Fibroblast of lung (primary cell): ENCODE measurements at places on chromosomes 3 and 15.

DNA sequence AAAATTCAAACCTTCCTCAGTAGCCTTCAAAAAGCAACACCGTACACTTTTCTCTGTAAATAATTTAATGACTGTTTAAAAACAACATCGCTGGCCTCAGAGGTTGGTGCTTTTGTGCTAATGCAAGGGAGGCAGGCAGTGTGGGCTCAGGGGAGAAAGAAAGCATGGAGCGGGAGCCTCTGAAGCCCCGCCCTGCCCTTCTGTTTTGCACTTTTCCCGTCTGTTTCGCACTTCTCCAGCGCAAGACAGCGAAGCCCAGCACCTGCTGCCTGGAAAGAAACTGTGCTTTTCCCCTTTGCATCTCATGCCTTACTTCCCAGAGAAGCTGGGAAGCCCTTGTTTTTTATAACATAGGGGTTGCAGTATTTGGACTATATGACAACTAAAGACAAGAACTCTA lies 23.1 kb downstream of the TRPM1 start:
- no peak for DNase-seq

DNA sequence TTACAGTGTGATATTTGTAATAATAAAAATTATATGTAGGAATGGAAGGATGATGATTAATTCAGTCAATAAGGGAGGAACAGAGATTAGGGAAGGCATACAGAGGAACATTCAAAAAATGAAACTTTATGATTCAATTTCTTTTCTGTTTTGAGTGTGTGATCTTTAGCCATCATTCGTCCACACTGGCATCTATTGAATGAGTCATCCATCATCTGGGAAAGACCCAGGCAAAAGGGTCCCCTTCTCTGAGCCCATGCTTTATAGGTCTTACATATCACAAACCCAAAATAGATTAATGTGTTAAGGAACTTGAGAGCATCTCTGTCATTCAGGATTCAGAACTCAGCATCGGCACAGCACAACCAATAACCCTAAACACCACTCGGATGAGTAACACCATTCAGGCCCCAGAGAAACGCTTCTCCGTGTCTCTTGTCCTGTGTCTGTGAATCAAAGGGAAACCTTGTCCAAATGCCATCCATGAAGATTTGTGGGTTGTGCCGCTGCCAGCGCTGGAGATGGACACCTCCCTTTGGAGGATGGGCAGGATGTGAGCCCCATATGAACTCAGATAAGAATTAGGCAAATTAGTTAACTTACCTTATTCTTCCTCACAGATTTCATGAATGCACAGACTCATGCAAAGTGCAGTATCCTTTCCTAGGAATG lies 21.7 kb upstream of the TPM1 start:
- no peak for DNase-seq

DNA sequence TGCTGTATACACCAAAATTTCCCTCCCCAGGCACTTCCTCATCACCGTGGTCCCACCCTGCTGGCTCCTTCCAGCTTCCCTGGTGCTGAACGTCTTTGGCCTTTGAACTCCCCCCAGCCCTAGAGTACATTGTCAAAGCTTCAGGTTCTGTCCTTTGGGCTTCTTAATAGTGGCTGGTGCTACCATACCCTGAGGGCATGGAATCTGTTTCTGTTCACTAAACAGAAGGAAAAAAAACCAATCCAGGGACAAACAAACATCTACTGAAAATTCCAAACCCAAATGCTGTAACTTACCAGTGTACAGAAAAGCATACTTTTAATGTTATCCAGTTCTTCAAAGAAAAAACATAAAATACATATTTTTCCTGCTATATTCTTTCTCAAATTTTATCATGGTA lies 148.7 kb downstream of the MYLK start:
- DNase-seq: no peak

GRCh38 chr3:53134631-53135232 lies 4.5 kb upstream of the RFT1 start:
- DNase-seq: peak; percentile 53

GRCh38 chr15:56749982-56750381 lies 16.7 kb upstream of the ZNF280D start:
- peak; percentile 66 for DNase-seq

DNA sequence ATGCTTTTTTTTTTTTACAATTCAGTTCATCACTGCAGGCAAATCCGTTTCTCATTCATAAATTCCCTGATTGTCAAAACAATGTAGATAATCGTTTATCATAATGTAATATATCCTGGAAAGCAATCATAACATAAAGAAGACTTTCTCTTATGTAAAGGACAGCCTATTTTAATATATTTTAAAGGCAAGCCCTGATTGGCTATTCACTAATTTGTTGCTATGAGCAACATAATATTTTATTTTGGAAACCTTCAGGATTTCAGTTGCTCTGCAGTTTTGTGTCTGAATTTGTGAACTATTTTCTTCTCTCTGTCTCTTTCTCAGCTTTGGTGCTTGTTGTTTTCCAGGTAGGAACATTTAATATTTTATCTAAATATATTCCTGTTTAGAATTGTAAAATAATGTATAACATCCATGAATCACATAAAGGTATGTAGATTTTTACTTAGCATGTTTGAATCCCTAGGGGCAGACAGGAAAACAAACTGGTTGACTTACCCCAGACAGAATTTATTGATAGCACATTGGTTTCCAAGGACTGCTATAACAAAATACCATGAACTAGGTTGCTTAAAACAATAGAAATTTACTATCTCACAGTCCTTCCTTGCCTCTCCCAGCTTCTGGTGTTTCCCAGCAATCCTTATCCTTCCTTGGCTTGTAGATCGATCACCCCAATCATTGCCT lies 253.5 kb downstream of the CDIN1 start:
- DNase-seq: peak; percentile 14

GRCh38 chr15:34233614-34234013 lies 8.8 kb downstream of the EMC4 start:
- DNase-seq: no peak

- DNase-seq: no peak
Measured at GRCh38 chr3:26118165-26118564, 328.3 kb downstream of the OXSM start.

- no peak for DNase-seq
Measured at GRCh38 chr15:99291643-99292042, 40.4 kb downstream of the LRRC28 start.

DNA sequence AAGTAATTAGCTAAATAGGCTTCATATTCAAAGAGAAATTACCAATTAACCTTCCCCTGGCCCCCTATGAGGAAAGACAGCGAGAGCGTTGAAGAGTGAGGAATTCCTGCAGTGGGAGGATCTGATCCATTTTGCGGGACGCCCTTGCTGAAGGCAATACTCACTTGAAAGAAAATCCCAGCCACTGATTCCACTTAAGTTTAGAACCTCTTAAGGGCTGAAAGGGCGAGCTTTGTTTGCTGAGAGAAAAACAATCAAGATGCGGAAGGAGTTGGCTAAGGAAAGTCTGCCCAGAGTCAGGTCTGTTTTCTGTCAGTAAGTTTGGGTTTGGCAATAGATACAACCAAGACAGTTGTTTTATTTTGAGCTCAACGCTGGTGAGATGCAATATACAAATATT lies 102.8 kb upstream of the GBE1 start:
- no peak for DNase-seq

DNA sequence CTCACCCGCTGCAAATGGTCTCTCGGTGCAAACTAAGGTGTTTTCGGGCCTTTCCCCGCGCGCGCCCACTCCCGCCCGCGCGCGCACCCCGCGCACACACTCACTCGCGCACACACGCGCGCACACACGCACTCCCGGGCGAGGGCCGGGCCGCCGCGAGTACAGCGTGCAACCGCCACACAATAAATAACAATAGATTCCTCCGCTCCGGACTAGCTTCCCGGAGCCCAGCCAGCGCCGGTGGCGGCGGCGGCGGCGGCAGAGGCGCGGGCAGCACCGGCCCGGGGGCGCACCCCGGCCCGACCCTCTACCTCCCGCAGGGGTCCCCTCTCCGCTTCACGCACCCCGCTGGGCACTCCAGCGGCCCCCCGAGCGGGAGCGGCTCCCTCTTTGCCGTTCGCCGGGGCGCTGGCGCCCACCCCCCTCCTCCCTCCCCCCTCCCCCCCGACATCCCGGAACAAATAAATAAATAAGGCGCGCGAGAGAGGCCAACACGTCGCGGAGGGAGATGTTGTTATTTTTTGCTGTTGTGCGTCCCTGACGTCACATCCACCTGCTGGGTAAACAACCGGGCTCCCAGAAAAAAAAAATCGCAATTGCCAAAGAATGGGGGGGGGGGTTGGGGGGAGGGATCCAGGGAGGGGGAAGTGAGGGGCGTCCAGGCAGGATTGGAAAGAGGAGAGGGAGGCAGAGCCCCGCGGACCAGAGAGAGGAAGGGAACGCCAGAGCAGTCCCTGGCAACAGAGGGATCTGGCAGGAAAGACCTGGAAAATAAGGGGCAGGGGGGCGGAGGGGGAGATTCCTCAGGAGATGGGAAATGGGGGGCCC lies at the start of gene FOXP1:
Gene FOXP1, minus strand, starts transcription at position 163 of the 828 bp plus-strand sequence. CDS start 385,347 bp downstream, outside the sequence.
- DNase-seq: peak; percentile 70

DNA sequence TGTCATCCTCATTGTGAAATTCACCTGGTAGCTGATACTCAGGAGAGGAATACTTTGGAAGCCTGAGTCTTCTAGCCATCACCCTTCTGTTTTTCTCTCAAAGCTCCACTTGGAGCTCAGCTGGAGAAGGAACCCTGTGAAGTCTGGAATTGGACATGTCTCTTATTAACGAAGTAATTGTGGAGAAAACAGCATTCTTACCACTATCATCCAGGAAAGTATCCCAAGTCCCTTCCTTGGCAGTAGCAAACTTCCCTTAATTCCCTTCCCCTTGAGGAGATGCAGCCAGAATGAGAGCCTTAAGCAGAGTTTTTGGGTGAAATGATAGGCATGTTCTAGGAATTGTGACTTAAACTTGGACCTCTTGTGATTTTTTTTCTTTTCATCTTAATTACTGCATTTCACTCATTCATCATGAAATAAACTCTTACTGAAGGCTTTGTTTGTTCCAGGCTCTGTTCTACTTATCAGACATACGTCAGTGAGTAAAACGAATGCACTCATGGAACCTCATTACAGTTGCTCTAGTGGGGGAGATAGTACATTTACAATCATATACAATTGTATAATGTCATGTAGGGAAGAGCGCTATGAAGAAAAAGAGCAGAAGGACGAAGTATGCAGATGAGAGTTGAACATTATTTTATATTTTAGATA lies 30.5 kb upstream of the TCF12 start:
- no peak for DNase-seq
